AML-193 (cell line): ENCODE measurements at places on chromosomes 6 and 20.

GRCh38 chr20:17709361-17710293 lies 9.9 kb downstream of the BANF2 start:
- DNase-seq: no peak

DNA sequence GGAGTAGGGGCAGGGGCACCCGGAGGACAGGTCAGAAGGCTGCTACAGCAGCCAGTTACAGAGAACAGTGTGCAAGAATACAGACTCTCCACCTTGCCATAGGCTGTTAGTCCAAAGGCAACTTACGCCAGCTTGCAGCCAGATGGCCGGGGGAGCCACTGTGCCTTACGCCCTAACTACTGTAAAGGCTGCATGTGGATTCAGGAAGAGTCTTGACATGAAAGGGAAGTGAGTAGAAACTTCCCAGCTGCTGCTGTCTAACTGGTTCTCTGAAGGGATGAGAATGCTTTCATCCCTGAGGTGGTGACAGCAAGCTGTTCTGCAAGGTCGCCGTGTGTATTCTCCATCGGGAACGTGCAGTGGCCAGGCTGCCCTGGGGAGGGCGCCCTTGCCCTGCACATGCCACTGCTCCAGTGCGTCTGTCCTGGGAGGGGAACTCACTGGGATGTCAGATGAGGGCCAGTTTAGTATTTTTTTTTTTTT lies 46.1 kb downstream of the LYRM4 start:
- DNase-seq: peak; percentile 31

DNA sequence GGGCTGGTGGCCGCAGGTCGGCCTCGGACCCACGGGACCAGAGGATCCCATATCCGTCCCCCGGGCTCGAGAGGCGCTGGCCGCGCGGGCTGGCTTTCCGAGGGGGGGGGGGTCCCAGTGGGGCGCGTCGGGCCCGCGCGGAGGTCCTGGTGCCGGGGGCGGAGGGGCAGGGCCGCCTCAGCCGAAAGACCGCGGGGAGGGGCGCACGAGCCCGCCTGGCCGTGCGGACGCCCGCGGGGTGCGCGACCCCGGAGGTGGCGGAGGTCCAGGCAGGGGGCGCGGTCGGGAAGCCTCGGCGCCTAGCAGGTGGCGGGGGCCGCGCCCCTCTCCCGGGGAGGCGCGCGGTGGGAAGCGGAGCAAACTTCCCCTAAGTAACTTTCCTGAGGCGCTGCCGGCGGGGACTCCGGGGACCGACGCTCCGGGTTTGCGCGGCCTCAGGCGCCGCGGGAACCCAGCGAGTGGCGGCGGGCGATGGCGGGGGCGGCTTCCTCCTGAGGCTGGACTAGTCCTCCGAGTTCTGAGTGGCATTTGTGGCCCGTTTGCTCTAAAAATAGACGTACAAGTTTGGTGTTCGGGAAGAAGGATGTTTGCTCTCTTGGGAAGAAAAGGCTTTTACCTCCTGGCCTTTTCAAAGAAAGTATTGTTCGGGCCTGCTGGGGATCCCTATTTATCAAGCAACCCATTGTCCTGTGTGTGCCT lies 26.5 kb upstream of the BTBD3 start:
- DNase-seq: peak; percentile 19

DNA sequence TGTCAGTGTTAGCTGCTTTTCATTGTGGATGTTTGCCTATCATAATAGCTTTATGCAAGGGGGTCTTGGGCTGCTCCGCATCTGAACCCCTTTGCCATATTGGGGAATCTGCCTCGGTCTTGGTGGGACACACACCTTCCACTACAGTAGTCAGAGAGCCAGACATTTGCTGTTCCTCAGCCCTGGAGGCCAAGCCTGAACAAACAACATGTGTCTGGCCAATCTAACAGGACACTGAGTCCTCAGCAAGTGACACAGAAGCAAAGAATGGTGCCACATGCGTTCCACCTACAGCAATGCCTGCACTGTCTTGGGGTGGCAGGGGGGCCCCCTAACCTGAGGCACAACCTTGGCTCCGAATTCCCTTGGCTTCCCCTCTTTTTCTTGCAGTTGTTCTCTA lies 243.9 kb downstream of the LY86 start:
- no peak for DNase-seq

DNA sequence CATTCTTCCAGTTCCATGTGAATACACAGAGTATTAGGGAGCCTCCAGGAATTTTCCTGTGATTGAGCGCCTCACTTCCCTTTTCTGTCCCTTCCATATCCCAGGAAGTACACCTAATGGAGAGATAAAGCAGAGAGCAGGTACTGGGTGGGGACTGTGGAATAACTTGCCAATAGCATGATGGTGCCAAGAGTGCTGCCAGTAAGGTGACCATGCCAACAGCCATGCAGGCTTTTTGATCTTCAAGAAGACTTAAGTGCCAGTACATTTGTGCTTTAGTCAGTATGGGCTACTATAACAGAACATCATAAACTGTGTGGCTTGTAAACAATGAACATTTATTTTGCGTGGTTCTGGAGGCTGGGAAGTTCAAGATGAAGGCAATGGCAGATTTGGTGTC lies 160.2 kb upstream of the RIMS1 start:
- no peak for DNase-seq

DNA sequence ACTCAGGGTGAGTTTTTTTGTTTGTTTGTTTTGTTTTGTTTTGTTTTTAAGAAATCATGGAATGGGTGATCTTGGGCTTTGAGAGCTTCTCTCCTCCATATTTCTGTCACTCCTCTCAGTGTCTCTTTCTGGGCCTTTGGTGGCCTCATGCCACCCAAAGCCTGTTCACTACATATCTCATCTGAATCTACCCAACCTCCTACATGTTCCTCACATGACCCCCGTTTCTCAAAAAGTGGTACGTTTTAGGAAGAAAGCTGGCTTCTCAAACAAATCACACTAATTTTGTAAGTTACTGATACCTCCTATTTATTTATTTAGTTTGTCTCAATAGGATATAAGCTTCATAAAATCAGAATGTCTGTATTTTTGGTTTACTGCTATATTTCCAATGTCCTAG lies 80.0 kb downstream of the SESN1 start:
- no peak for DNase-seq

- DNase-seq: no peak
These were observed 35.1 kb downstream of the EYS start for GRCh38 chr6:65671922-65672321.

GRCh38 chr6:34476447-34476846 lies 10.6 kb downstream of the PACSIN1 start:
- DNase-seq: no peak

DNA sequence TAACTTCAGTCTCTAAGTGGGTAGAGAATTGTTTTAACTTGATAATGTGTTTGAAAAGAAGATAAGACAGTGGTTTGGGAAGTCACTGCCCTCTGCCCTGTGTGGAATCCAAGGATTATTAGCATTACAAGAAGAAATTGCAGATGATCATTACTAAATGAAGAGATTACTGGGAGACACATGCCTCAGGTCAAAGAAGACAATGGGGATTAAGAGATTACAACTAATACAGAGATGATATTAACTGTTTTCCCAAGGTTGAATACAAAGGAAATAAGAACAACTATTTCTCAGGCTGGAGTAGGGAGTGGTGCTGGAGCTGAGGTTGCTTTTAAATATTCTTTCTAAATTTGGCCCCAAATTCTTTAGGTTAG lies 166.0 kb downstream of the TRMT11 start:
- no peak for DNase-seq

DNA sequence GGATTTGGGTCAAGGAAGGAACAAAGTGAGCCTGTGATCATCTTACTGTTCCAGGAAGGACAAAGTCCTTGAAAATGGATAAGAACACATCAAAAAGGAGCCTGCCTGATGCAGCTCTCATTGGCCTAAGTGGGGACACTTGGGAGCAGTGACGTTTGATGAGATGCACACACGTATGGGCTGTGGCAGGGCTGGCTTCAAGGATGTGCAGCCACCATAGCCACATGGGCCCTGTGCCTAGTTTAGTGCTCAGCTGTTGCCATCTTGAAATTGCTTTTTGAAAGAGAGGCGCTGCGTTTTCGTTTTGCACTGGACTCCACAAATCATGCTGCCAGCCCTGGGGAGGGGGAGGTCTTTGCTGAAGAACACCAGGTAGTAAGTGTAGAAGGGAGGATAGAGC lies 6.6 kb upstream of the NPEPL1 start:
- no peak for DNase-seq

- DNase-seq: no peak
These were observed 5.2 kb downstream of the NCOA3 start for GRCh38 chr20:47506850-47507249.

DNA sequence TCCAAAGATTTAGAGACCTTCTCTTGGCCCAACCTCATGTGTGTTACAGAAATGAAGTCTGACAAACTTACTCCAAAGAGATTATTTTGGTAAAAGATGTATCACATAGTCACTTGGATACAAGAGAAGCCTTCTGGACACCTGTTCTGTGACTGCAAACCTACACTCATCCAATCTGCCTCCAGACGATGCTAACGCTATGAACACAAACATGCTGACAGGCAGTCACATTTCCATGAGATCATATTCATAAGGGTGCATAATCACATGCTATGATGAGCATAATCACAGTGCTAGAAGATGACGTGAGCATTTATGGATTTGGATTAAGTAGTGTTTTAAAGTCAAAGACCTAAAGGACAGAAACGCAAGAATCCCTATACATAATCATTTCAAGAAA lies 340.2 kb downstream of the HACE1 start:
- no peak for DNase-seq

GRCh38 chr6:39077882-39078594 lies 29.5 kb downstream of the GLP1R start:
- no peak for DNase-seq

DNA sequence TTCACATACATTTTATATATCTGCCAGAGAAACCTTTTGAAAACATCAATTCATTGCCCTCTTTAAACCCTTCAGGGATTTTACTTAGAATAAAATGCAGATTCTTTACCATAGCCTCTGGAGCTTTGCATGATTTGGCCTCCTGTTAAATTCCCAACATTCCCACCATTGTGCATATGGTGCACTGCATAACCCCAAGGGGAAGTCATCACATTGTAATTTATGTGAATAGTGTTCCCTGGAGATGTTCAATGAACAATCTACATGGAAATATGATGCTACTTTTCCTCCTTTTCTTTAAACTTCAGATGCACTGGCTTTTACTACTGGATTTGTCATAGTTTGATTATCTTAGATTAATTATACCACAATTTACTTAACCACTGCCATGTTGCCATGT lies 94.7 kb downstream of the PHF3 start:
- DNase-seq: no peak

DNA sequence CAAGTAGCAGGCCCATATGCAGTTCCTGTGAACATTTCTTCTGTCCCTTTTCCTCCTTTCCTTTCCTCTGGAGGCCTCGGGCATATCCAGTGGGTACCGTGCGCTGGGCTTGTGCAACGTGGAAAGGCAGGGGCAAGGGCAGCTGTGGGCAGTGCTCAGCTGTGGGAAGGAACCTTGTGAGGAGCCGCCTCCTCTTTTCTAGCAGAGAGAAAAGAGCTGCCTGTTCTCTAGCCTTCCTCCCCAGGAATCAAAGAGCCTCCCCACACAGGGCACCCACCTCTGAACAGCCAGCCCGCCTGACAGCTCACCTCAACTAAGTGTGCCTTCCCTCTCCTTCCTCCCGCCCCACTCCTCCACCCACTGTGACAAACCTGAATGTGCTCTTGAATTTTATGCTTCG lies 143.3 kb upstream of the HDDC2 start:
- no peak for DNase-seq

DNA sequence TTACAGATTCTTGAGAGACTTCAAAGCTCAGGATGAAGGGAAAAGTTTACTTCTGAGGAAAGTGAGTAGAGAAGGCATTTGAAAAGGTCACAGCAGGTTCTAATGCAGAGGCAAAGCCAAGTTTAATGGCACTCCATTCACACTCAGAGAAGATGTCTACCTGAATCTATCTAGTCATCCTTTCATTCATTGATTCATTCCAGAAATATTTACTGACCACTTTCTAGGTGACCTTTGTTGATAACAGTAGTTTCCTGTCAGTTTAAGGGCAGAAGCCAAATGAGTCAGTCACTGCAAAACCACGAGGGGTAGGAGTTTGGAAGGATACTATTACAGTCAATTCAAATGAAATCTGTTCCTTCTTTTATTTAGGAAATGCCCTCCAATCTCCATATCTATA lies 30.8 kb downstream of the FBXO5 start:
- no peak for DNase-seq

DNA sequence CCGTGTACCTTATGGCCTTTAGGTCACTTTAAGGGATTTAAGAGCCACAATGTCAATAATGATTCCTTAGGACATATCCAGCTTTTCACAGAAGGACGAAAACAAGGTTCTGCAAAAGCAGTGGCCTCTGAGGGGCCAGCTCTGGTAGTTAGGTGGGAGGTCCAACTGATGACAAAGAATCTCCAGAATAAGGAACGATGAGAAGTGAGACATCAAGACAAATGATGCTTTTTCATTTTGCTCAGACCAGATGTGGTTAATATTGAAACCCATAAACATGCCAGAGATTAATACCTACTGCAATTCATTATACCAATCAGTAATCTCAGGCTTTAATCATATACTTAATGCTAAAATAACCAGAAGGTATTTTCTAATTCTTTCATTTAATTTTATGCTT lies 1.9 kb downstream of the C6orf58 start:
- DNase-seq: no peak

GRCh38 chr6:105235155-105235554 lies 55.3 kb upstream of the POPDC3 start:
- DNase-seq: no peak

GRCh38 chr20:14566505-14566904 lies 229.1 kb upstream of the FLRT3 start:
- no peak for DNase-seq

GRCh38 chr6:160510199-160510598 lies 153.9 kb downstream of the LPA start:
- no peak for DNase-seq

DNA sequence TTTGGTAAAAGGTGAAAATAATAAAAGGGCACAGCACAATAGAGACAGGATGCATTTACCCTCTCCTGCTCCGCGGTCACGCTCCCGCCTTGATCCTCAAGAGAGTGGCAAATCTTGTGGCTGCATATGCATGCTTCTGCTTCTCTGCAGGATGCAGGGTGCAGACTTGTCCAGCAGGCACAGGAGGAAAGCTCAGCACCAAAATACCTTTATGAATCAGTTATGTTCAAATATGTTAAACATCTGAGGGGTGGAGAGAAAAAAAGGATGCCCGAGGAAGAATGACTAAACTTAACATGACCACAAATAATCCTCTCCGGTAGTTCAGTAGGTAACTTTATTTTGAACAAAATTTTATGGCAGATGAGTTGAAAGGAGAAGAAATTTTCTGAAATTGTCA lies 366.1 kb upstream of the SOX4 start:
- no peak for DNase-seq
